ENCODE measurements at places on chromosomes 7 and 10.

- DNase-seq: no peak
These were observed 29.2 kb upstream of the PPP2R2D start for GRCh38 chr10:131871673-131872005.

GRCh38 chr10:43901744-43902504 lies 253.2 kb upstream of the ZNF32 start:
- no peak for DNase-seq

- no peak for DNase-seq
These were observed 11.3 kb upstream of the STMP1 start for GRCh38 chr7:135650831-135651573.

DNA sequence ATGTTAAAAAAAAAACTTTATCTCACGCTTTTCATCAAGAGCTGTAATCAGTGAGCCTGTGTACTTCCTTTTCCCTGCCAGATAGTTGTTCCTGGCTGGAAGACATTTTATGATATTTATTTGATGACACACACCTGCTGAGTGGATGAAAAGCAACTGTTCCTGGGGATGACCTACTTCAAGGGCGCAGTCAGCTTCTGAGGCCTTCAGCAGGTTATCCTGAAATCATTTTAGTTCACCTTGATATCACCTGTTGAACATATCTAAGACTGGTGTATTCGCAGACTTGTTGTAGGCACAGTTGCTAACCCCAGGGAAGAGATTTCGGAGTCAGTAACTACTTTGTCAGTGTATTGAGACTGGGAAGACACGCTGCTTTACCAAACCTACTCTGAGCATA lies 234.5 kb upstream of the TCF7L2 start:
- DNase-seq: no peak

DNA sequence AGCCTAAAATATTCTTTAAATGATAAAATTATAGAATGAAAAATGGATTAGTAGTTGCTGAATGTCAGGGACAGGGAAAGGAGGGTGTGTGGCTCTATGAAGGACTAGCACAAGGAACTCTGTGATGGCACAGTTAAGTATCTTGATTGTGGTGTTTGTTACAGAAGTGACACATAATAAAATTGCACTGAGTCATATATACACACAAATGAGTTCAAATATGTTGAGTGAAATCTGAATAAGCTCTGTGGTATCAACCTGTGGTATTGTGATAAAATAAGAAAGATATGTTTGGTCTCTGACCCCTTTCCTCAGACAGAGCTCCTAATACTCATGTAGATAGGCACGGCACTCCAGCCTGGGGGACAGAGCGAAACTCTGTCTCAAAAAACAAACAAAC lies 181.5 kb upstream of the TRIM24 start:
- DNase-seq: no peak

- no peak for DNase-seq
These were observed 80.5 kb downstream of the RBM33 start for GRCh38 chr7:155725006-155725355.

GRCh38 chr7:115417662-115418061 lies 495.8 kb downstream of the MDFIC start:
- DNase-seq: no peak

DNA sequence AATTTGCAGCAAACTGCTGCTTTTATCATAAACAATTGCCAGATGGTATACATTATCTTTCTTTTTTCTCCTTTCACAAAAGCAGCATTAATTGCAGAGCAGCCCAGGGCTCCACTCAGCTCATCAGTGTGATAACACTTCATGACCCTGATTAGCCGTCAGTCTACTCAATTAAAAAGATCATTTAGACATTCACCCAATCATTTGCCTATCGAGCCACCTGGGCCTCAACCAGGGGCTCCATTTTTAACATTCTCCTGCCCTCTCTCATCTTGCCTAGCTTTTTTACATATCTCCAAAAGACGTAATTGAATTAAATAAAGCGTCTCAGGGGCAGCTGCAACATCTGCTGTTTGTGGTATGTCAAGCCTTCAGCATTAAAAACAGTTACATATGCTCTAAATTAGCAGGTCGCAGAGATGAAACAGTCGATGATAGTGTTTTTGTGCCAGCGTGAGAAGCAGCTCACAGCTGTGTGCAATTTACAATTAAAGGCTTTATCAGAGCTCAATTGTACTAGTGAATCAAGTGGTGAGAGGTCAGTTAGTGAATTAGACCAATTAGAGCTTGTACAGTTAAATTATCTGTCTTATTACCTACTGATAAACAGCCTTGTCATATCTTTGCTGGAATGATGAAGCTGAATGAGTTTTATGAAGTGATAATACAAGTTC lies 522.5 kb downstream of the ETV1 start:
- no peak for DNase-seq

DNA sequence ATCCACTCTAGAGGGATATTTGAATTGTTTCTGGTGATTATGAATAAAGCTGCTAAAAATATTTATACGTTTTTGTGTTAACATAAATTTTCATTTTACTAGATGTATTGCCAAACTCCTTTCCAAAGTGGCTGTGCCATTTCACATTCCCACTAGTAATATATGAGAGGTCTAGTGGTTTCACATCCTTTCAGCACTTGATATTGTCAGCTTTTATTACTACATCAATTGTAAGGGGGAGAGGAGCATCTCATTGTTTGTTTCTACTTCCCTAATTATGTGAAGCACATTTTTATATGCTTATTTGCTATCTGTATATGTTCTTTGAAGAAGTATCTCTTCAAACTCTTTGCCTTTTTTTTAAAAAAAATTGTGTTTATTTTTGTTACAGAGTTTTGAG lies 184.5 kb downstream of the ADK start:
- DNase-seq: no peak

- DNase-seq: no peak
These were observed 131.9 kb downstream of the TMEM26 start for GRCh38 chr10:61321041-61321857.
